ENCODE measurements at places on chromosomes 2 and 18. TPM values are rescaled to one million over a fixed set of nuclear protein-coding genes. Genes with fewer than 3 reads are reported as not detected.

- DNase-seq = no peak
These were observed 90.6 kb upstream of the MBOAT2 start for GRCh38 chr2:9094117-9094516.

- DNase-seq = no peak
These were observed 23.6 kb downstream of the PARD6G start for GRCh38 chr18:80223581-80224148.

DNA sequence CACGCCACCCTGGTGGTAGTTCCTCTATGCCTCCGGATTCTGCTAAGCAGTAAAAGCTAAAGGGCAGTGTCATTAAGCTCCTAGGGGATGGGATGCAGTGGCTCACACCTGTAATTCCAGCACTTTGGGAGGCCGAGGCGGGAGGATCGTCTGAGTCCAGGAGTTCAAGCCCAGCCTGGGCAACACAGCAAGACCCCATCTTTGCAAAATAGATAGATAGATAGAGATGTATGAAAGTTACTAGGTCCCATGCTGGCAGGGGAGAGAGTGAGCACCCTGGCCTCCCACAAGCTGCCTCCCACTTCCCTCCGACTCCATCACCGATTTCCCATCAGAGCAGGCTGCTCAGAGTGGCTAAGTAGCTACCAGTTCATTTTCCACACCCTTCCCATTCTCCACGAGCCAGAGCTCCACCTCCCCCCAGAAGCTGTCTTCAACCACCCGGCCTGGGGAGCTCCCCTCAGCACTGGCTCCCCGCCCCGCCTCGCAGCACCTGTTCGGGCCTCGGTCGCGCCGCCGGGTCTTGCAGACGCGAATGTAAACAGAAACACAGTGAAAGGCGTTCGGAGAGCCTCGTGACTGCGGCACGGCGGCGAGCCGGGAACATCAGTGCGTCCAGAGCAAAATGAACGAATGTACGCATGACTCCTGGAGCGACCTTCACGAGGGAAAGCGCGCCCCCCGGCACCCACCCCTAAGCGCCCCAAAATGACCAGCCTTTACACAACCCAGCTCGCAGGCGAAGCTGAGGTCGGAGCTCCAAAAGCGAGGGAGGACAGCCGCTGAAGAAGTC lies 598 bp upstream of the CEP68 start:
- no peak for DNase-seq

- DNase-seq = no peak
These were observed 15.8 kb downstream of the CCDC74A start for GRCh38 chr2:131543385-131543891.

DNA sequence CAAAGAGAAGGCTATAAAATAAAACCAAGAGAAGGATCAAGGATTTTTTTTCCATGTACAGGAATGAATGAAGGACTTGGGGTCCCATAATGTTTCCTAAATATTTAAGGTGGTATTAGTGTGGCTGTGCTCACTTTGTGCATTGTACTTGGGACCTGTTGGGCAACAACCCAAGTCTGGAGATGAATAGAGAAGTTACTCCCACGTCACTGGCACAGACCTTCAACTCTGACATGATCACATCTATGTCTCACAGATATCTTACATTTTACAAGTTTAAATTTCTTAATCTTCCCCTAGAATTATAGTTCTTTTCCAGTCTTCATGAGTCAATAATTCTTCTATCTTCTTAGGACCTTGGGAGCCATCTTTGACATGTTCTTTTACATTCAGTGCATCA lies 133.4 kb downstream of the PLCL1 start:
- DNase-seq = no peak

- DNase-seq = no peak
These were observed 143.0 kb downstream of the ACOXL start for GRCh38 chr2:110875384-110875725.

GRCh38 chr2:136798766-136799165 lies 33.4 kb downstream of the THSD7B start:
- DNase-seq = no peak

DNA sequence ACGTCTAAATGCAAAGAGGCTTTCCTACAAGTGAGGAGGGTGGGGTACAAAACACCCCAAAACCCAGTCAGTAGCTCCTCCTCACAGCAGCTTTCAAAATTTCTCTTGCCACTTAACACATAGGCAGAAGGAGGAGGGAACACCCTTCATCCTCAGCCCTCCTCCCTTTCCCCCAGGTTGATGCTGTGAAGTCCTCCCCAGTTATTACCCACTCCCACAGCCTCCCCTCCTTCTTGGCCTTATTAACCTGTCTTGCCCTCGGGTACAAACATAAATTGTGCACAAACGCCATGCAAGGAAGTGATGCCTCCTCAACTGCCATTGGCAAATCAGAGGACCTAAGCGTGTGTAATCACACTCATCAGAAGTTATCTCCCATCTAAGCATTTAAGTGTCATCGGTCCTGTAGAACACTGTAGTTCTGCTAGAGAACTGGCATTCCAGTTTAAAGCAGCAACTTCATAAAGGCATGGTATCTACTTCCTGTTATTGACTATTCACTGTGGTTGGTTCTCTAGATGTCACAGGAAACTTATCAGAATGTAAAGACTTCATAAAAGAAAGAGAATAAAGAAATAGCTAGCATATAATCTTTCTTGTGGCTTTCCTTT lies at the start of gene DSC1:
DSC1 (minus strand) TSS at position 32 of the 611 bp plus-strand sequence. CDS start 262 bp downstream, outside the sequence.
- DNase-seq = no peak

DNA sequence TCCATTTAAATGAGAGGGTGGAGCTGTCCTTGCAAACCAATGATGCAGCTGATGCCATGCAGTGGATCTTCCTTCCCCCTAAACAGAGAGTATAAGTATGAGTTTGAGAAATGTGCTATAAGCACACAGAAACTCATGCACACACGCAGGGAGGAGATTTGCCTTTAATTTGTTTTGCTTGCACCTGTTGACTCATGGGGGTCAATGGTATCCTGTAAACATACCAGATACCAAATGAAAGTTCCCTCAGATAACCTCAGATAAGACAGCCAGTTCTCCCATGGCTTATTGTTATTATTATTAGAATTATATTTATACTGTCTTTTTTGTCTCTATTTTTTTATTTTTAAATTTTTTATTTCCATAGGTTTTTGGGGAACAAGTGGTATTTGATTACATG lies 29.5 kb upstream of the GPR39 start:
- no peak for DNase-seq

- DNase-seq = peak; percentile 64
These were observed at the start of gene RPRM for GRCh38 chr2:153478289-153479261. RPRM (minus strand) TSS chr2:153478762; CDS start chr2:153478565, 197 bp downstream.

- DNase-seq = peak; percentile 89
These were observed 20.3 kb upstream of the DNMT3A start for GRCh38 chr2:25362049-25362433.

GRCh38 chr18:78908462-78909260 lies 71.0 kb upstream of the SALL3 start:
- DNase-seq = no peak

DNA sequence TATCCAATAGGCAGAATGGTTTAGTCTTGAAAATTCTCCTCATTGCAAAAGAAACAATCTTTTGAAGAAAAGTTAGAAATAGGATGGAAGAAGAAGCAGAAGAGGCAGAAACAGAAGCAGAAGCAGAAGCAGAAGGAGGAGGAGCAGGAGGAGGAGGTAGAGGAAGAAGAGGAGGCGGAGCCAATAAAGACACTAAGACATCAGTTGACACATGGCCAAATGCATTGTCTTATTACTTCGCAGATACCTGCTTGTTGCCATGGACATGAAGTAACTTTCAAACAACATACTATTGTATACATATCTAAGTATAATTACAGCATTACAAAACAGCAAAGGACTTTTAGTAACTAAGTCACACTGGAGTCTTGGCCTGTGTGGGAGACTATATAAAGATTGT lies 606.3 kb downstream of the METTL4 start:
- DNase-seq = no peak

DNA sequence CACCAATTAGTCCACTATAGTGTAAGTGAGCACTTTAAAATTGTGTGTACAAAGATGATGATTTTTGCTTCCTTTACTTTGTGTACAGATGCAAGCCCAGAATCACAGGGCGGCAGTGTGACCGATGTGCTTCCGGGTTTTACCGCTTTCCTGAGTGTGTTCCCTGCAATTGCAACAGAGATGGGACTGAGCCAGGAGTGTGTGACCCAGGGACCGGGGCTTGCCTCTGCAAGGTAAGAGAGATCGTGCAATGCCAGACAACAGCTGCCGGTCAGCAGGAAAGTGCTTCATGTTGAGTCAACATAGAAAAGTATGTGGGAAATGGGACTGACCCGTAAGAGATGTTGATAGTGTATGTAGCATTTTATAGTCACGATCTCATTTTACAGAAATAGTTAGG lies 156.8 kb upstream of the TTC39C start:
- no peak for DNase-seq

DNA sequence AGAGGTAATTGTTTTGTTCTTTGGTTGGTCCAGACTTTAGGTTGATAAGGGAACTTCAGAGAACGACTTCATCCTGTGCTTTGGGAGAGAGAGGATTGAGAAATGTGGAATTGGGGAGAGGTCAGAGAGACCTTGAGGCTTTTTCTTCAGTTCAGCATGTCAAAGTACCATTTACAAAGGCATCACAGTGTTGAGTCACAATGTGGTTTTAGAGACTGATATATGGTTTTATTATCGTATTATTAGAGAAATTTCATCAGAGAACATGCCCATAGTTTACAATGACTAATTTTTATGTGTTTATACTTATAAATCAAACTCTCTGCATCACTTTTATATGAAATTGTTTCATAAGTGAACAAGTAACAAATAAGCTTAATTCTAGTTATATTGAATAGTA lies 626.6 kb downstream of the DSC3 start:
- DNase-seq = no peak

- DNase-seq = no peak
These were observed 115.7 kb downstream of the DNAH6 start for GRCh38 chr2:84631985-84632384.

DNA sequence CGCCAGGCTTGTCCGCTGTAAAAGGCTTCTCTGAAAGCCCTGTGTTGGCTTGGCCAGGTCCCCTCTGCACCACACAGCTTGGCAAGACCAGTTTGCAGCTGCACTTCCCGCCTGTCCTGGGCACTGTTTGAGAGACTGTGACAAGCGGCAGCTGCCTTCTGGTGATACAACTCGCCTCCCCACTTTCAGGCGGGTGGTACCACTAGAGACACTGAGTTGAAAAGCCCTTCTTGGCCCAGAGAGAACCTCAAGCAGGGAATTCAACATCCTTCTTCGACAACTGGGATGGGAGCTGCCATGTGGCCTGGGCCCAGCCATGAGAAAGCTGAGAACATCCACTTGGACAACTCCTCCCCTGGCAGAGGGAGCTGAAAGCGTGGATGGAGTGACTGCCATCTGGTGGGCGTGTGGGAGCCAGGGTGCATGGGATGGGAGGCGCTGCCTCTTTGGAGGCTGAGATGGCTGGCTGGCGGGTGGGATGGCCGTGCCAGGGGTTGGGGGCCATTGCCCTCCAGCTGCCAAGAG lies 125.5 kb upstream of the REV1 start:
- DNase-seq = no peak

GRCh38 chr2:222544661-222545060 lies 111.2 kb downstream of the FARSB start:
- no peak for DNase-seq

DNA sequence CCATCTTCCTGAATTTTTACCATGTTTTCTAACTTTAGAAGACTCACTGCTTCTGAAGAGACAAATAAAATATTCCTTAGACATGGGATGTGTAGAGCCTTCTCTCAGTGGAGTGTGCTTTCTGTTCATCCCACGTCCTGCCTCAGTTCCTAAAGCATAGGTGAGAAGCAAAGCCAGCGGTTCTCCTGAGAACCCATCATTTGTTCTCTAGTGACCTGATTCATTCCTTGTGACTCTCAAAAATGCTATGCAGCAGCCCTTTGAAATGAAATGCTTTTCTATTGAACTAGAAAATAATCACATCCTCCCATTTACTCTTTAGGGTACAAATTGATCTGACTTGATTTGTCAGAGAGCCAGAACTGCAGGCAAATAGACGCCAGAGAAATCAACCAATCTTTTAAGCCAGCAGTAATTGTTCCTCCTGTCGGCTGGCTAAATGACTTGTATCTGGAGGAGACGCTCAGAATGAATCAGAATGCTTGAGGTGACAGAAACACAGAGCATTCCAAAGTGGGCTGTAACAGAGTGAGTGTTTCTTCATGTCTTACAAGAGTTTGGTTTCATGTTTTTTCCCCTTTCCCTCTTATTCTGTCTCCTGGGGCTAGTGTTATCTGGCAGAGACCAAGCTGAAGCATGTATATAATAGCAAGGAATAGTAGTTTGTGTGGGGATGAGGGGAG lies 81.3 kb upstream of the TMEM178A start:
- DNase-seq = no peak

GRCh38 chr18:2572171-2572569 lies 813 bp downstream of the NDC80 start:
- DNase-seq = no peak

GRCh38 chr2:227932001-227932400 lies 60.6 kb downstream of the DAW1 start:
- DNase-seq = no peak

- peak; percentile 74 for DNase-seq
These were observed at the start of gene SP100 for GRCh38 chr2:230416061-230416721. SP100 (plus strand) TSS chr2:230416201; CDS start chr2:230416297, 96 bp downstream.

GRCh38 chr2:215241791-215242305 lies 70.0 kb upstream of the ATIC start:
- DNase-seq = no peak

- DNase-seq = no peak
These were observed 70.9 kb upstream of the LYPD6B start for GRCh38 chr2:148967578-148967977.

GRCh38 chr2:118857677-118858484 lies 10.4 kb upstream of the EN1 start:
- no peak for DNase-seq

The HSBP1L1 gene
- 12.2 TPM for total RNA-seq

The OXER1 gene
- total RNA-seq = 0.36 TPM

The STAT1 gene
- total RNA-seq = 42.2 TPM

The FAM110C gene
- 3.3 TPM for total RNA-seq

The STARD6 gene
- not detected for total RNA-seq

The C2orf15 gene
- not detected for total RNA-seq

The C1QL2 gene
- total RNA-seq = not detected

The SRD5A2 gene
- total RNA-seq = not detected

The CROCC2 gene
- not detected for total RNA-seq

The GNAL gene
- total RNA-seq = 1.1 TPM

The CDH7 gene
- not detected for total RNA-seq

The RTTN gene
- total RNA-seq = 10.6 TPM

The BMP10 gene
- 0.19 TPM for total RNA-seq
